ENCODE measurements at places on chromosomes 7 and 10. TPM values are rescaled to one million over a fixed set of nuclear protein-coding genes. Genes with fewer than 3 reads are reported as not detected.

The PRLHR gene
- total RNA-seq, result not detected

The ADRB1 gene
- 0.27 TPM for total RNA-seq

The FAM221A gene
- 2.6 TPM for total RNA-seq

The GDF2 gene
- total RNA-seq, result not detected

The CPA4 gene
- total RNA-seq, result not detected

The SPDYE9 gene
- total RNA-seq, result not detected

The PRPS1L1 gene
- total RNA-seq, result not detected

The KIF11 gene
- total RNA-seq, result 1.9 TPM

The FXYD4 gene
- not detected for total RNA-seq

The TWIST1 gene
- total RNA-seq, result 14.2 TPM
